Epithelial cell of proximal tubule (primary cell): ENCODE measurements at places on chromosomes 4 and X. TPM values are rescaled to one million over a fixed set of nuclear protein-coding genes. Genes with fewer than 3 reads are reported as not detected.

DNA sequence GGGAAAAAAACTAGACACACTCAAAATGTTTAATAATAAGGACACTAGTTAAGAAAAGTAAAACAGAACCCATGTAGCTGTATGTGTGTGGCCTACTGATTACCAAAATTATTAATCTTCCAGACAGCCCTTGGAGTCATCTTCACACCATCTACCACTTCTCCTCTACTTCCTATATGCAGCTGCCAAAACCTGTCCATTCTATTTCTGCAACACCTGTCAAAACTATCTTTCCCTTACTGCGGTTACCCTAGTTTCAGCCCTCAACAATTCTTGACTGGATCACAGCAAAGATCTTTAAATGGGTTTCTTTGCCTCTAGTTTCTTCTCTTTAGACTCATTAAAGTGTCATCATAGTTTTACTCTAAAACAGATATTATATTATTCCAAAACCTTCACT lies 72.6 kb downstream of the GPR82 start:
- no peak for DNase-seq

GRCh38 chr4:118905566-118905965 lies 16.9 kb downstream of the SYNPO2 start:
- no peak for DNase-seq

Gene ZXDA
- total RNA-seq: 1.6 and 1.7 TPM in 2 replicates

Gene PASD1
- not detected in 2 replicates for total RNA-seq

Gene FGFR3
- 1.0 and 8.1 TPM in 2 replicates for total RNA-seq

Gene MTMR8
- total RNA-seq: 0.12 and 2.4 TPM in 2 replicates

Gene UNC5C
- 0.72 and 2.2 TPM in 2 replicates for total RNA-seq

Gene TSPAN7
- total RNA-seq: 0.29 and 1.9 TPM in 2 replicates
